Stimulated activated CD4-positive, alpha-beta T cell treated with anti-CD3 and anti-CD28 coated beads, Interleukin-4, amount 100 ng/mL, for 48 hours (primary cell): ENCODE measurements at places on chromosomes 3 and 15.

GRCh38 chr3:146605106-146605505, at the start of gene PLSCR5:
PLSCR5 (minus strand) TSS chr3:146605346; CDS start chr3:146605212, 134 bp downstream.
- no peak for DNase-seq

- DNase-seq = no peak
Observed at GRCh38 chr3:21435871-21436270, 315.1 kb downstream of the ZNF385D start.

DNA sequence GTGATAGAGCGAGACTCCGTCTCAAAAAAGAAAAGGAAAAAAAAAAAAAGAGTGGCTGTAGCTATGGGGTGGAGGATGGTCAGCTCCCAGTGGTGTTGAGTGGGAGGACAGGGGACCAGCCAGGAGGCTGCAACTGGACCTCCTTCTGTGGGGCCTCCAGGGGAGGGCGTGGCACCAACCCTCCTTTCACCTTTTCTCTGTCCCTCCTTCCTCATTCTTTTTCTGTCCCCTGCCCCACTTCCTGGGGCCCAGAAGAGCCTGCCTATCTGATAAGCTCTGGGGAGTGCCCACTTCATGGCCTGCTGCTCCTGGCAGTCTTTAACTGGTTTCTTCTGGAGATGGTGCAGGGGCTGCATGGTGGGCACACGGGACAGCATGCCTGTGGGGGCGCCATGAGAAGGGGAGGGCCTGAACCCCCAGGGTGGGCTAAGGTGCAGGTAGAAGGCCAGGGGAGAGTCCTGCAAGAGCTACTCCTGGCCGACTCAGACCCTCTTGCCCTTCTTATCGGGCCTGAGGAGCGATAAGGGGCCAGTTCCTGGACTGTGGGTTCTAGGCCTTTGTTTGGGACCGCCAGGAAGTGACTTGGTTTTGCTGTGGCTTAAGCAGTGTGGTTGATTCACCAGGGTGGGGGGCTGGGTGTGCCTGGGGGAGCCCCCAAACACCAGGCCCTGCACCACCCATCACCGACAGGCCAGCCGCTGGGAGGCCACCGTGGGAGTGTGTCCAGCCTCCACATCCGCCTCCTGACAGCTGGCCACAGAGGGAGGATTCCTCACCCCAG, 49.4 kb upstream of the FLNB start:
- no peak for DNase-seq

DNA sequence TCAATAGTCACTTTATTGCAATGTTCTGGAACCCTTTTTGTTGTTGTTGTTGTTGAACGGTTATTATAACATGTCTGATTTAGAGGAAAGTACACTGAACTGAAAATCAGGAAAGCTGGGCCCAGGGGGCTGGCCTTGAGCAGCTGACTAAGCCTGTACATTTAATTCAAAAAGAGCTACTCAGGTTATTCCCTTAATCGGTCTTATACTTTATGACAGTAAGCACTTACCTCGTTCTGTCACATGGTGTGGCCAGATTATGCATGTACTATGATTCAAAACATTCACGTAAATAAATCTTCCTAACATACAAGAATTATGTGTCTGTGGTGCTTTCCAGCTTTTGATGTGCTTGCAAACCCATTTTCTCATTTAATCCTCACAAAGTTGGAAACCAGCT, 382.5 kb upstream of the TPRG1 start:
- no peak for DNase-seq

GRCh38 chr15:39242345-39242744, 338.5 kb upstream of the THBS1 start:
- no peak for DNase-seq

DNA sequence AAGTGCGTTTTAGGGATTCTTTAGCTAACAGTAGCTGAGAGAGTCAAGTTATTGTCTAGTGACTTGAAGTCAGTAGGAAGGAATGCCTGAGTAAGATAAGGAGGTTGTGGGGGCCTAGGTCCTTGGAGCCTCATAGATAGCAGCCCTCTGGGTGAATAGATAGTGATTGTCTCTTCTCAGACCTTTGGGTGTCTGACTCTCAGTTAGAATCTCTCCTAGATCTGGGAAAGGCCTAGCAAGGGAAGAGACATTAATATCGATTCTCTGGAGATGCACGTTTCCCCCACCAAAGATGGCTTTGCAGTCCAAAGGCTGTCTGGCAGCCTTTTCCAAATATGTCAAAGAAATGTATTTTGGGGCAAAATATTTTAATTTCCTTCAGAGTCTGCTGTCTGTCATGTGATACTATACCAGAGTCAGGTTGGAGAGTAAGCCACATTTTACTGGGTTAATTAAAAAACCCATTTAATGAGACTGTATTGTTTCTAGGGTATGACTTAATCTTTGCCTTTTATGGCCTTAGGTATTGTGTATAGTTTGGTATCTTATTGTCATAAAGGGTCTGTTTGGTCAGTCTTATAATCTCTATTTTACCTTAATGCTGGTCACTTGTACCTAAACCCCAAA, 92.2 kb downstream of the ST6GAL1 start:
- no peak for DNase-seq

DNA sequence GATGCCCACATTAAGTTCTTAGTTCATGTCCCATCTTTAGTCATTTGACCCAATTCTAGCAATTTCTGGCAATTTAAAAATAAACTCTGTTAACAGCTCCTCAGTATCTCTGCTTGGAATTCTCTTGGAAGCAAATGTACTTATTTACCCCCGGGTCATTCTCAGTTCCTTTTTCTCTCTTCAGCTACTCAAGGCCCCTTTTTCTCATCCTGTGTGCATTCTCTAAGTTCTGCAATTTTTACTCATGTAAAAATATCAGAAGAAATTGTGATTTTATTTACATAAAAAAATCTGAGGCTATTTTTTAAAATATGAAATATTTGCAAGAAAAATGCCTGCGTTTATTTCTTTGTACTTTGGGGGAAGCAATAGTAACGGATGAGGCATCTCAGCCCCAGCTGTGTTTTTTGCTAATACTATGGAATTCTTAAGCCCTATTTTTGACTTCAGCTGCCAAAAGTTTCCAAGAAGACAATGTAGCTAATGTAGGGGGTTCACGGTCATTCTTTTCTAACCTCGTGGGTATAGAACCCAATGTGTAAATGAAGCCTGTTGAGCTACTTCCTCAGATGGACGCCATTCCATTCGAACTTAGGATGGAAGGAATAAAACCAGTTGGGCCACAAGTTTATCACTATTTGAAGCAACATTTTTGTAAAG, 20.0 kb downstream of the CERS3 start:
- DNase-seq = no peak

- DNase-seq = no peak
Observed at GRCh38 chr3:138513090-138513843, 78.9 kb downstream of the ESYT3 start.

DNA sequence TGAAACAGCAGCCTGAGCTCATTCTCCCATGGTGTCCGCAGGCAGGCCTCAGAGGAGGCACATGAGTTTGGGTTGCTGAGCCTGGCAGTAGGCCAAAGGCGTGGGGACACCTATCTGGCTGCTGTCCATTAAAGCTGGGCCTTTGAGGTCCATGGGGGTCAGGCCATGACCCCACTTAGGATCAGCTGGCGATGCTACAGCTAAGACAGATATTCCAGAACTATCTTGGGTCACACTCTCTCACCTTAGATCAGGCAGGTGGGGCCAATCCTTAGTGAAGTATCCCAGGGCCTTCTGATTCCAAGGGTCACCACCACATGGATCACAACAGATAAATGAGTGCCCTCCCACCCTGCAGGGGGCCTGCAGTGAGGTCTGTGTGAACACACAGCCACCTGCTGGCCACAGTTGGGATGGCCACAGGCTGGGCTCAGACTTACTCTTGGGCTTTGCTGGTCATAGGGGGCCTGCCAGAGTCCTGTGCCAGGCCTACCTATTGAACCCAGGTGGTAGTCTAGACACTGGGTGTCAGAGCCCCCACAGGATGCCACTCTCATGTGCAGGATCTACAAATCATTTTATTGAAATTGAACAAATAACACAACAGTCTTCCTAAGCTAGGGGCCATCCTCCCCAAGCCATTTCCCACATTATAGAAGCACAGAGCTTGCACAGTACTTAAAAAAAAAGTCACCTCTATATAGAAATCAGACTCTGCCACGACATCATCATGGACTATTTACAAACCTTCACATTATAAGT, 2.0 kb upstream of the HYAL2 start:
- peak; percentile 57 for DNase-seq

- DNase-seq = no peak
Observed at GRCh38 chr3:18135060-18135814, 289.9 kb downstream of the SATB1 start.

GRCh38 chr15:90060797-90061196, 41.5 kb downstream of the IDH2 start:
- no peak for DNase-seq

DNA sequence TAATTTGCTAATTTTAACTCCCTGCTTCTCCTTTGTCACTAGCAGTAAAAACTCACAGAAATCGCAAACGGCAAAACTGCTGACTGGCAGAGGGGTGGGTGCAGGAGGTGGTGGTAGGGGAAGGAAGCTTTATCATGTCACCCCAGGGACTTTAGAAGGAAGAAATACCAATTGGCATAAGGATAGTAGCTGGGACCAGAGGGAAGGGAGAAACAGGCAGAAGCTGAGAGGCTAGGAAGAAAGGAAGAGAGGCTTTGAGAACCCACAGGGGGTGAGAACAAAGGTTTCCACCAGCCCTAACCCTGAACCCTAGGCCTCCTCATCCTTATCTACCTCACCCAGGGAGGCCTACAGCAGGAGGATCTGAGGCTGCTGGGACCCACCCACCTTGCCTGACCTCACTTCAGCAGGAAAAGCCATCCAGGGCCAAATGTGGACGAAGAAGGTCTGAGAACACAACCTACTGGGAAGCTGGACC, 10.7 kb downstream of the ITGB5 start:
- no peak for DNase-seq

- no peak for DNase-seq
Observed at GRCh38 chr15:63156755-63157117, 541 bp downstream of the RPS27L start.

DNA sequence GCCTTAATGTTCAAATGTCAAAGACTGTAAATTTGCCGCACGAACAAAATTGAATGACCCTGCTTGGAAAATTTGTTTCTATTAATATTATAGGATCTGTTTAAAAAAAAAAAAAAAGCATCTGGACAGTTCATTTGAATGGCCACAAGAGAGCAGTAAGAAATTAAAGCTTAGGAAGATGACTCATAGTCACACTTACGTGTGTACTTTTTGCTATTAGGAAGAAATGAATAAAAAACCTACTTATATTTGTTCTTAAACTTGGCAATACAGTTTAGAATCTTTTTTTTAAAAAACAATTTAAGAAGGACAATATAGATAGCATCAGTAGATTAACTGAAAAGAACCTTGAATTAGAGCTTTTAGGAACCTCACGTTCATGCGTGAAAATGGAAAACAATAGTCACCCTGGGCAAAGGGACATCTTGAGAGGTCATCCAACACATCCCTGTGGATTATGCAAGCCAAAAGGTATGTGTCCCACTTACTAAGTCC, 621.8 kb downstream of the MECOM start:
- DNase-seq = no peak

DNA sequence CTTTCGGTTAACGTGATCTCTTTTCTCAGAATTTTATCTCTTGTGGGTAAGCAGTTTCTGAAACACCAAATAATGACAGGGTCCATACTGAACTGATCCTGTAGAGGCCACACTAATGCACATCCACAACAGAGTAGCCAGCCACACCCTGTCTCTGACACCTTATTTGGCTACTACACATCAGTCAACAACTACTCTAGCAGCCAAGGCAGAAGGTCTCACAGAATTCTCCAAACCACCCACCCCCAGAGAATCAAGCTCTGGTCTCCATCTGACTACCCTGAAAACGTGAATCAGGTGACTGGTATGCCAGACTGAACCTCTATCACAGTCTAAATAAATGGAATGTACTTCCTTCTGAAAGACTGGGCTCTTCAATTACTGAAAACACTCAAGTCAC, 38.0 kb downstream of the EDC3 start:
- no peak for DNase-seq
